ENCODE measurements at places on chromosomes 16 and 17.

- no peak for DNase-seq
Observed at GRCh38 chr16:88045820-88046303, 94.6 kb downstream of the BANP start.

GRCh38 chr16:20676837-20677236, 20.6 kb downstream of the ACSM1 start:
- no peak for DNase-seq

DNA sequence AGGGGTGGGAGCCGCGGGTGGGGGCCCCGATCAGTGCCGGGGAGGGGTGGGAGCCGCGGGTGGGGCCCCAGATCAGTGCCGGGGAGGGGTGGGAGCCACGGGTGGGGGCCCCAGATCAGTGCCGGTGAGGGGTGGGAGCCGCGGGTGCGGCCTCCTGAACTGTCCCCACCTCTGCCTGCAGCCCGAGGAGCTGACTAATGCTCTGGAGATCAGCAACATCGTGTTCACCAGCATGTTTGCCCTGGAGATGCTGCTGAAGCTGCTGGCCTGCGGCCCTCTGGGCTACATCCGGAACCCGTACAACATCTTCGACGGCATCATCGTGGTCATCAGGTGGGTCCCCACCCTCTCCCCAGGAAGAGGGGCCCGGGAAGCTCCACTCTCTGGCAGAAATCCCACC, 20.1 kb downstream of the TPSG1 start:
- no peak for DNase-seq

DNA sequence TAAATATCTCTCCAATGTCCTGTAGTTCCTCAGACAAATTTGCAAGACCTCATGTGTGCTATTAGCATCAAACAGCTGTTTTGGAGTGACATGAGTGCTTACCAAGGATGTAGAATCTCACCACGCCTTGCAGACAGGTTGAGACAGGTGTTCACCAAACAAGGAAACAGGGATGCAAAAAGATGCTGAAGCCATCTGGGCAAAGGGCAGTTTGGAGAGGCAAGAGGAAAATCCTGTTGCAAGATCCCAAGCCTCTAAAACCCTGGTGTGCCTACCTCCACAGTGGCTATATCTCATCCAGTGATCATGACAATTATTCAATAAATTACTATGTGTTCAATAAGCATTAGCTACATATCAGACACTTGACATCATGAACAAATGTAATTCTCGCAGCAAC, 373.7 kb downstream of the SOX9 start:
- DNase-seq = no peak

GRCh38 chr17:81898029-81898866, 3.8 kb upstream of the NPB start:
- no peak for DNase-seq

DNA sequence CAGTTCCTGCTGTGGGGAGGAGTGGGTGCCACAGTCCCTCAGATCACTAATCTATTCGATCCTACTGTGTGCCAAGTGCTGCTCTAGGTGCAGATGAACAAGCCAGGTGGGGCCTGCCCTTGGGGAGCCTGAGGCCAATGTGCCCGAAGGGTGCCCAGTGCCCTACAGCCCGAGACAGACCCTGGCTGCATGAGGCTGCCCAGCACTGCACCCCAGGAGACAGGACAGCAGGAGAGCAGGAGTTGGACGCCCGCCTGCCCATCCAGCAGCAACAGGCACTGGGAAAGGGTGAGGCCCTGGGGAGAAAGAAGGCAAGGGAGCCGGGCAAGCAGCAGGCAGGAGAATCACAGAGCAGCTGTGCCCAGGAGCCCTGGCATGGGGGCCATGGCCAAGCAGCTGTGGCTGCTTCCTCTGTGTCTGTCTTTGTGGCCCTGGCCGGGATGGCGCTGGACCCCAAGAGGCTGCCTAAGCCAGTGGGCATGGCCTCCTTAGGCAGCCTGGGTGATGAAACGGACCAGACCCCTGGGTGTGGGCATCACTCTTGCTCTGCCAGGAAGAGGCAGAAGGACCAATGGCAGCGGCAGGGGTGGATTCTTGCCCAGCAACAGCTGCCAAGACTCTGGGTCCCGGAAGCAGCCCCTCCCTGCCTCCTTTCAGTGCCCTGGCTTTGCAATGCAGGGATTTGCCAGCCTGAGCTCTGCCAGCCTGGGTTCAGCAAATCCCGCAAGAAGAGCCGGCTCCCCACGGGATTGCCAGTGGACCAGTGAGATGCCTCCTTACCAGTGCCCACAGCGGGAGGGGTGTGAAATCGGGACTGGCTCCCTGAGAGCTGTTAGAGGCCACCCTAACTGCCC, 179.6 kb upstream of the TNRC6C start:
- no peak for DNase-seq

All from endothelial cell of umbilical vein (primary cell).